ENCODE measurements at places on chromosomes 7 and 10.

GRCh38 chr7:69430384-69431021 lies 167.8 kb upstream of the AUTS2 start:
- DNase-seq, result peak; percentile 3

- peak; percentile 75 for DNase-seq
Observed at GRCh38 chr10:114489521-114490310, 85.4 kb upstream of the AFAP1L2 start.

DNA sequence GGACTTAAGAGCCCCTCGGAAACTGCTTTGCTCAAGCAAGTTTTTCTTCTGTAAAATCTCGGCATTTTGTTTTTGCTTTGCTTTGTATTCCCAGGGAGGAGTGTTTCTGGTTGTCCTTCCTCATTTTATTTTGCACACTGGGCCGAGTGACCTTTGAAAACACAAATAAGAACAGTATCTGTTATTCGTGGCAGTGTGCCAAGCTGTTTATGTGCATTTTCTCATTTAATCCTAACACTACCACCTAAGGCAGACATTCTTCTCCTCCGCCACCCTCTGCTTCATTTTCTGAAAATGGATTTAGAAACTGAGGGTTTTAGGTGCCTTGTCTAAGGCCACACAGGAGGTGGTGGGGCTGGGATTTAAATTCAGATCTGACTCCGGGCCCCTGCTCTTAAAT lies 218.5 kb downstream of the TCF7L2 start:
- DNase-seq, result no peak

GRCh38 chr7:15686295-15686956 lies at the start of gene MEOX2:
Gene MEOX2 (minus strand): TSS chr7:15686683. CDS start chr7:15686402, 281 bp downstream.
- peak; percentile 69 for DNase-seq

- DNase-seq, result no peak
Observed at GRCh38 chr10:25842146-25842545, 91.9 kb upstream of the MYO3A start.

- peak; percentile 4 for DNase-seq
Observed at GRCh38 chr7:22860784-22861482, 38.3 kb upstream of the TOMM7 start.

Data from neural progenitor cell (in vitro differentiated cells).